ENCODE measurements at places on chromosomes 6 and 20.

DNA sequence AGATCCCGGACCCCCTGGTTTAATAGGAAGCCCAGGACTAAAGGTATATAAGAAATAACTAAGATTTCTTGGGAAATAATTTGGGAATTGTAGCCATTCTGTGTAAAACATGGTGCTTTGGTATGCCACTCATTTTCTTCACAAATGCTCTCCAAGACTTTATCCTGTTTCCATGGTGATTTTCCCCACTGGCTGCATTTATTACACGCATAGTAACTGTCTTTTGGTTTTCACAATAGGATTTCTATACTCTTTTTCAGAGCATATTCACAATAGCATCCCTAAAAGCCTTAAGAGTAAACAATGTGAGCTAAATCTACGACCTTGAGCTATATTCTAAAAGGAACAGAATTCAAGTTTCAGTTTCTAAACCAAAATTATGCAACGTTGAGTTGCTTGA, 160.8 kb downstream of the COL9A1 start:
- no peak for DNase-seq

DNA sequence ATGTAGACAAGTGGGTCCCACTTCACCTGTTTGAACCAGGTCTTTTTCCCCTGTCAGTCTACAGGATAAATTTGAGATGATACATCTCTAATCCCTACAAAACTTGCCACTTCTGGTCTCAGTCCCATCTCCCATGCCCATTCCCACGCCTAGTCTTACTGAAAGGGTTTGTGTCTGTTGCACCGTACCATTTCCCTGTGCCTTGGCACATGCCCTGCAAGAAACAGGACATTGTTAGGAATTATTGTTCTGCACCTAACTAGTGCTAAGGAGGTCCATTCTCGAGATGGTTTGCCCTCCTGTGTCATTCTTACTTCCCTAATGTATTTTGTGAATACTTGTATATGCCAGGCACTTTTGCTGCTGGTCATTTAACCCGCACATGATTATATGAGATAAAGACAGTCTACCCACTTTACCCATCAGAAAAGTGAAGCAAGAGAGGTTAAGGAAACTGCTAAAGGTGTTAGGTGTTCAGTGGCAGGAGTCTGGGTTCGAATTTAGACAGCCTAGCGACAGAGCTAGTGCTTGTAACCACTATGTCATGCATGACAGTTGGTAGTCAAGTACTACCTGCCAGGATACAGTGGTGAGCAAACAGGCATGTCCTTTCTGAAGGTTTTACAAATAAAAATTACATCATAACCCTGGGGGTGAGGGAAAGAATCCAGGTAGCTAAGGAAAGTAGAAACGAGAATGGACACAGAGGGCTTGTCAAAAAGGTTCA, 12.7 kb downstream of the FAM217A start:
- DNase-seq, result no peak

DNA sequence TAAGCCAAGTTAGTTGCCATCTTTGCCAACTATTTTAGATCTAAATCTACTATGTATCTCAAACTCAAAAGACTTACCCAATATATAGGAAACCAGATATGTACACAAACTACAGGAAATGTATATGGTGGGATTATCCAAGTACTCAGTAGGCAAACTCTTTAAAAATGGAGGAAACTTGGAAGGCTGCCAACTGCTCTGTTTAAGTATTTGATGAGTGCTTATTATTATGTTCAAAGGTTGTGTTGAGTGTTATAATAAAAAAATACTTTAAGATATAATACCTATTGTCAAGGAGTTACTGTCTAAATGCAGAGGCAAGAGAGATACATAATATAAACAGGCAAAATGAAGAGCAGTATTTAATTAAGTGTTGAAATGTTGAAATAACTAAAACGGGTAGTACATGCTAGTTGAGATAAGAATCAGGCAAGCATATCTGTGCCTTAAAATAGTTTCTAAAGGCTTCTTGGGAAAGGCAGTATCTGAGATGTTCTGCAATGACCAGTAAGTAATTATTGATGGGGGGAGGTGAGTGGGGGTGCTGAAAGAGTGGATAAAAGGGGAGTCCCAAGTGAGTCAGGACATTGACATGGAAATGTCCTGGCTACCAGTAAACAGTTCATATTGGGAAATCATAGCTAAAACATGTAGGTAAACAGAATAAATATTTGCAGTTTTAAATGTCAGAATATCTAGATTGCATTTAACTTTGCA, 6.5 kb upstream of the DST start:
- no peak for DNase-seq

- DNase-seq, result no peak
Observed at GRCh38 chr6:33847078-33847477, 43.3 kb upstream of the MLN start.

- no peak for DNase-seq
Observed at GRCh38 chr20:45427236-45428149, 11.6 kb downstream of the PIGT start.

- no peak for DNase-seq
Observed at GRCh38 chr20:43560974-43561373, 2.1 kb downstream of the SGK2 start.

Data from activated CD4-positive, alpha-beta T cell treated with anti-CD3 and anti-CD28 coated beads, Interleukin-2, amount 50 U/mL, for 48 hours (primary cell).